ENCODE measurements at places on chromosomes 1 and 21. TPM values are rescaled to one million over a fixed set of nuclear protein-coding genes. Genes with fewer than 3 reads are reported as not detected.
A peak's percentile ranks its signal among the peaks of the same experiment; 100 is the strongest.

Gene OR6K2
- not detected for total RNA-seq

Gene CTSE
- total RNA-seq = not detected

GRCh38 chr1:230517326-230517725 is 91.2 kb upstream of the PGBD5 start:
- no peaks in the 10 kb centered on the region for H3K4me1 ChIP-seq
- DNase-seq = no peak
- H3K27me3 ChIP-seq = peaks cover 8% of the 10 kb centered on the region
- no peak overlapping the region for H3K27ac ChIP-seq
- H3K36me3 ChIP-seq = no peaks in the 10 kb centered on the region
- no peak overlapping the region for H3K4me3 ChIP-seq

GRCh38 chr21:45889961-45890360 is 91.6 kb upstream of the COL6A1 start:
- peaks cover 5% of the 10 kb centered on the region for H3K36me3 ChIP-seq
- no peak overlapping the region for H3K4me3 ChIP-seq
- no peak for DNase-seq
- peaks cover 69% of the 10 kb centered on the region for H3K4me1 ChIP-seq
- no peak overlapping the region for H3K27ac ChIP-seq

Gene DPH2
- total RNA-seq = 32.9 TPM

- H3K4me1 ChIP-seq = no peaks in the 10 kb centered on the region
- H3K4me3 ChIP-seq = no peak overlapping the region
- no peaks in the 10 kb centered on the region for H3K36me3 ChIP-seq
- no peak overlapping the region for H3K27ac ChIP-seq
Observed at GRCh38 chr1:7346070-7346596, 425.0 kb upstream of the VAMP3 start.

- H3K4me3 ChIP-seq = no peak overlapping the region
- no peak overlapping the region for H3K27ac ChIP-seq
- no peaks in the 10 kb centered on the region for H3K4me1 ChIP-seq
Observed at GRCh38 chr21:46135782-46136395, 19.5 kb downstream of the FTCD start.

GRCh38 chr1:219988387-219988786 is 57.9 kb downstream of the EPRS1 start:
- H3K27me3 ChIP-seq = no peaks in the 10 kb centered on the region
- peaks cover 37% of the 10 kb centered on the region for H3K36me3 ChIP-seq
- DNase-seq = no peak

- peaks cover 10% of the 10 kb centered on the region for H3K36me3 ChIP-seq
- H3K27ac ChIP-seq = no peak overlapping the region
- DNase-seq = no peak
- H3K27me3 ChIP-seq = no peaks in the 10 kb centered on the region
- H3K4me1 ChIP-seq = peaks cover 22% of the 10 kb centered on the region
Observed at GRCh38 chr1:207304710-207305488, 16.6 kb upstream of the CD55 start.

DNA sequence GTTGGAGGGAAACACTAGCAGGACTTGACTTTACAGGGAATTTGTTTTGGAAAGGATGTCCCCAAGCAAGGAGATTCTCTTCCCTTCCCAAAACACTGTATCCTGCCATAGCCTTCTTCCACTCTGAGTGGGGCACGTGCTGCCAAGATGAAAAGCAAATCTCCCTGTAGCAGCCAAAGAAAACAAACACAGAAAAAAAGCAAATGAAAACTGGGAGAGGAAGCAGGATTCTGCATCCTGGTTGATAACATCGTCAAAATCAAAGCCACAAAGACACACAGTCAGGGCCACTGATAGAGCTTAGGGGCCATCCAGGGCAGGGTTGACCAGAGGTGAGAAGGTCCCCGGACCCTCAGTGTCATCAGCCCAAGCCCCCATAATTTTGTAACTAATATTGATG is 16.0 kb upstream of the MTARC2 start:
- peaks cover 3% of the 10 kb centered on the region for H3K27me3 ChIP-seq
- peaks cover 10% of the 10 kb centered on the region for H3K4me1 ChIP-seq
- no peak overlapping the region for H3K4me3 ChIP-seq
- DNase-seq = no peak

Gene LORICRIN
- total RNA-seq = not detected

DNA sequence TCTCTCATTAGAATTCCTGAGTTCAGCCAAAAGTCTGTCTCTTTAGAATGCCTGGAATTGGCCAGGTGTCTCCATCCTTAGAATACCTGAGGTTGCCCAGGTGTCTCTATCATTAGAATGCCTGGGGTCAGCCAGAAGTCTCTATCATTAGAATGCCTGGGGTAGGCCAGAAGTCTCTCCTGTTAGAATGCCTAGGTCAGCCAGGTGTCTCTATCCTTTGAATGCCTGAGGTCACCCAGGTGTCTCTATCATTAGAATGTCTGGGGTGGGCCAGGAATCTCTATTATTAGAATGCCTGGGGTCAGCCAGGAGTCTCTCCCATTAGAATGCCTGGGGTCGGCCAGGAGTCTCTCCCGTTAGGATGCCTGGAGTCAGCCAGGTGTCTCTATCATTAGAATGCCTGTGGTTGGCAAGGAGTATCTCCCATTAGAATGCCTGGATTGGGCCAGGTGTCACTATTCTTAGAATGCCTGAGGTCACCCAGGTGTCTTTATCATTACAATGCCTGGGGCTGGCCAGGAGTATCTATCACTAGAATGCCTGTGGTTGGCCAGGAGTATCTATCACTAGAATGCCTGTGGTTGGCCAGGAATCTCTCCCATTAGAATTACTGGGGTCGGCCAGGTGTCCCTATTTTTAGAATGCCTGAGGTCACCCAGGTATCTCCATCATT is 43.0 kb downstream of the RNF187 start:
- no peak overlapping the region for H3K27ac ChIP-seq
- H3K4me1 ChIP-seq = no peaks in the 10 kb centered on the region
- peaks cover 5% of the 10 kb centered on the region for H3K27me3 ChIP-seq
- no peak for DNase-seq
- no peak overlapping the region for H3K4me3 ChIP-seq
- H3K36me3 ChIP-seq = no peaks in the 10 kb centered on the region

Gene CRABP2
- total RNA-seq = 1.9 TPM

Gene EVA1B
- total RNA-seq = 12.3 TPM

DNA sequence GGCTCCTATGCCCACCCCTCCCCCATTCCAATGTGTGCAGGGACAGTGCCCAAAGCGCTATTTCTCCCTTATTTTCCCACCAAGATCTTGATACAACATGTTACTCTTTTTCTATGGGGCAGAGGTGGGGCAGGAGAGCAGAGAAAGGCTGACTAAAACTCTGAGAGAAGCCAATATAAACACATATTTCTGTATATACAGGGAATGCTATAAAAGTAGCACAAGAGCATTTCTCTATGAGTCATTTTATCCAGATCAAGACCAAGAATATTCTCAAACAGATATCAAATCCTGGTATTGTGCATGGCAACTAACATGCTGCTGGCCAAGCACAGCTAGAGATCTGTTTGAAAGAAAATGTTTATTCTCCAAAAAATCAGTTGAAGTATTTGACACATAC is 7.3 kb downstream of the WDR26 start:
- H3K4me3 ChIP-seq = no peak overlapping the region
- peaks cover 45% of the 10 kb centered on the region for H3K4me1 ChIP-seq
- DNase-seq = no peak
- H3K27me3 ChIP-seq = no peaks in the 10 kb centered on the region
- peaks cover 64% of the 10 kb centered on the region for H3K36me3 ChIP-seq

Gene OVAAL
- total RNA-seq = not detected

- DNase-seq = no peak
- no peak overlapping the region for H3K27ac ChIP-seq
- H3K4me1 ChIP-seq = no peaks in the 10 kb centered on the region
- H3K36me3 ChIP-seq = no peaks in the 10 kb centered on the region
- H3K4me3 ChIP-seq = no peak overlapping the region
- peaks cover 2% of the 10 kb centered on the region for H3K27me3 ChIP-seq
Observed at GRCh38 chr1:220682901-220683576, 7.1 kb upstream of the C1orf115 start.

DNA sequence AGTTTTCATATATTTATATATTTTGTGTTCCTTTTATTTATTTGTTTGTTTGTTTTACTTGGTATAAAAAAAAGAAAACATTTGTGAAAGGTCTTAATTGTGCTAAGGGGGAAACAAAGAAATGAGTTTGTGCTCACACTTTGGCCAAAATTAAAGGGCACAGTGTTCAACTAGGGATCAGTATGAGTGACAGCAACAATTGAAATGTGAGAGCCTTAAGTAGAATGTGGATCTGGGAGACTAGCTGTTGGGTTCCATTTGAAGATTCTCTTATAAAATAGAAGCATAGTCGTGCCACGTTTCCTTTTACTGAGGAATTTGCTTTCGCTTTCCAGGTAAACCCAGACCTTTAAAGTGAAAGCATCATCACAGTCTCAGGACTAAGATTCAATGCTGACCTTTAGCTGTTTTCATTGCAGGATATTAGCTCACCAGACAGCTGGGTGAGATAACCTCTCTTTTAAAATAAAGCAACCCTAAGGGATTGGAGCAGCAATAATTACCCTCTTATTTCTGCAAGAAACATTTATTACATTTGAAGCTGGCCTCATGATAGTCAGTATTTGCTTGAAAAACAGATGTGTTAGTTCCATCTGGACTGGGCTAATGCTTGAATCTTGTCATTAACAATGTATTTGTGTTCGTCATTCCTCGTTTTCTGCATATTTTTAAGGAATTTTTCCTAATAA is 37.1 kb upstream of the CD55 start:
- peak overlapping the region; percentile 12 for H3K4me3 ChIP-seq
- H3K36me3 ChIP-seq = peaks cover 7% of the 10 kb centered on the region
- no peaks in the 10 kb centered on the region for H3K27me3 ChIP-seq
- DNase-seq = no peak
